ENCODE measurements at places on chromosomes 6 and 20.
A peak's percentile ranks its signal among the peaks of the same experiment; 100 is the strongest.

GRCh38 chr20:32437391-32438074 is 79.4 kb downstream of the ASXL1 start:
- no peak overlapping the region for H3K27ac ChIP-seq
- ATAC-seq: no peak
- H3K27me3 ChIP-seq: no peaks in the 10 kb centered on the region
- peaks cover 76% of the 10 kb centered on the region for H3K36me3 ChIP-seq
- peaks cover 20% of the 10 kb centered on the region for H3K4me1 ChIP-seq

DNA sequence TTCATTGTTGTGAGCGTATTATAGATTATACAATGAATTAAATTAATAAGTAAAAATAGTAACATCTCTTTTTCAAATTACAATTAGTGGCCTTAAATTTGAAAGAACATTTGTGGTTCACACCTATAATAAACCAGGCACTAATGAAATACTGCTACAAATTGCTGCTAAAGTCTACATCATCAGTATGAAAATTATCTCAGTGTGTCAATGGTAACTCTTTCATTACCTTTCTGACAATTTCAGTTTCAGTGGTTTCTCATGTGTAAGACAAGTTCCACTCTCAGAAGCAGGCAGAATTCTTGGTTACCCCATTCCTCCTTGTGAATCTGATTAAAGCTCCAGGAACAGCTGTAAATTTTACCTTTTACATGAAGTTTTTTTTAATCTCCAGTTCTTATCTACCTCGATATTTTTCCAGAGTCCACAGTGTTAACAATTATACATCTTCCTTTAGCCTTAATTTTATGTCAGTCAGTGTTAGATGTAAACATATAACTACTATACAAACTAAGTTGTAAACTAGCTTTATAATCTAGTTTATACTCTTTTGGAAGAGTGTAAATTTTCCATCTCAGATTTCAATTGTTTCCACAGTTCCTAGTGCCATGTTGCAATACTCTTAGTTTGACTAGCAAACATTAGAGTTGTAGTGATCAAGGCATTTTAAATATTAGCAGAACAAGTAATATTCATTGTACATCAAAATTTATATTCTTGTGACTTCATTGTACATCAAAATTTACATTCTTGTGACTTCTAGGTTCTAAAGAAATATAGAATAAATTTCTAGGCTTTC is 1038.4 kb downstream of the EPHA7 start:
- H3K27ac ChIP-seq: no peak overlapping the region
- no peaks in the 10 kb centered on the region for H3K4me1 ChIP-seq
- no peak overlapping the region for H3K4me3 ChIP-seq
- H3K36me3 ChIP-seq: no peaks in the 10 kb centered on the region

- ATAC-seq: no peak
- H3K27ac ChIP-seq: no peak overlapping the region
- H3K4me3 ChIP-seq: no peak overlapping the region
- peaks cover 57% of the 10 kb centered on the region for H3K36me3 ChIP-seq
- H3K4me1 ChIP-seq: no peaks in the 10 kb centered on the region
Measured at GRCh38 chr6:28323813-28324424, 12.0 kb downstream of the ZSCAN31 start.

DNA sequence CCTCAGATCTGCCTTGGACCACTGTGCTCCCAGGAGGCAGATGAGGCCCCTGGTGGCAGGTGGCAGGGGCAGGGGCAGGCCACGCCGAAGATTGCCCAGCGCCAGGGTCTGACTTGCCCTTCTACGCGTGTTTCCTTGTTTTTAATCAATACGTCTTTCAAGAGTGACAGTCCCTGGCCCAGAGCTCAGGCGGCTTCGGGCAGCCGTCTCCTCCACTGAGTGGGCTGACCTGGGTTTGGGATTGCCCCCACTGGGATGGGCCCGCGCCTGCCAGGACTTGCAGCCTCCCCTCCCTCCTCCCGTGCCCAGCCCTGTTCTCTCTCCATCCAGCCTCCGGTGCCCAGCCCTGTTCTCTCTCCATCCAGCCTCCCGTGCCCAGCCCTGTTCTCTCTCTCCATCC is 21.2 kb downstream of the FRMD1 start:
- no peak for ATAC-seq
- H3K27ac ChIP-seq: no peak overlapping the region
- H3K4me3 ChIP-seq: no peak overlapping the region
- H3K4me1 ChIP-seq: no peaks in the 10 kb centered on the region
- H3K27me3 ChIP-seq: no peaks in the 10 kb centered on the region
- no peaks in the 10 kb centered on the region for H3K36me3 ChIP-seq

GRCh38 chr20:34622821-34623451 is 54.0 kb downstream of the PIGU start:
- no peaks in the 10 kb centered on the region for H3K27me3 ChIP-seq
- no peak overlapping the region for H3K4me3 ChIP-seq
- ATAC-seq: peak; percentile 47
- peaks cover 41% of the 10 kb centered on the region for H3K36me3 ChIP-seq

- H3K27ac ChIP-seq: no peak overlapping the region
- H3K4me3 ChIP-seq: no peak overlapping the region
- ATAC-seq: no peak
- no peaks in the 10 kb centered on the region for H3K36me3 ChIP-seq
- no peaks in the 10 kb centered on the region for H3K4me1 ChIP-seq
Measured at GRCh38 chr20:20808016-20808415, 95.6 kb upstream of the RALGAPA2 start.

DNA sequence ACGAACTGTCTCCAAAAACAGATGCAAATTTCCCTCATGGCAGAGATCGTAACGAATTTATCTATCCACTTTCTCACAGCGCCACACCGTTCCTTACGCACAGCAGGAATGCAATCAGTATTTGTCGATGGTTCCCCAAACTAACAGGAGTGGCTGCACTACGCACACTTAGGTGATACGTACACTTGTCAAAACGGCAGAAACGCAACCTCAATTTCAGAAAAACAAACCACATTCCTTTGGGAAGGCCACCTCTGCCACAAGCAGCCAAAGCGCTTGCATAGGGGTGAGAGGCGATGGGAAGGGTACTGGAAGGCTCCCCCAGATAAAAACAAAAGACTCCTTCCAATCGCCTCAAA is 638 bp downstream of the MDN1 start:
- peaks cover 42% of the 10 kb centered on the region for H3K4me1 ChIP-seq
- no peaks in the 10 kb centered on the region for H3K36me3 ChIP-seq
- no peaks in the 10 kb centered on the region for H3K27me3 ChIP-seq
- H3K4me3 ChIP-seq: peak overlapping the region; percentile 91
- peak; percentile 55 for ATAC-seq

DNA sequence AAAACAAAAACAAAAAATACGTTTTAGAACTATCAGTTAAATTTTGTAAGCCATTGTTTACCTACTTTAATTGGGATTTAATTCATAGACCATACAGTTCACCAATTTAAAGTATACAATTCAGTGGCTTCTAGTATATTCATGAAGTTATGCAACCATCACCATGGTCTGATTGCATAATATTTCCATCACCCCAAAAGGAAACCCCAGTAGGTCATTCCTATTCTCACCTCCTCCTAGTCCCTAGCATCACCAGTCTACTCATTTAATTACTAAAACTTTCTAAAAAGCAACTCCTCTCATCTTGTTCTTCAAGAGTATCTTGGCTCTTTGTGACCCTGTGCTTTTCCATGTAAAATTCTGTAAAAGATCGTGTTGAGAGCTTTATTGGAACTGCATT is 60.2 kb downstream of the ASXL1 start:
- no peak for ATAC-seq
- H3K36me3 ChIP-seq: peaks cover 25% of the 10 kb centered on the region
- H3K4me1 ChIP-seq: peaks cover 42% of the 10 kb centered on the region
- no peaks in the 10 kb centered on the region for H3K27me3 ChIP-seq
- H3K27ac ChIP-seq: no peak overlapping the region
- no peak overlapping the region for H3K4me3 ChIP-seq

DNA sequence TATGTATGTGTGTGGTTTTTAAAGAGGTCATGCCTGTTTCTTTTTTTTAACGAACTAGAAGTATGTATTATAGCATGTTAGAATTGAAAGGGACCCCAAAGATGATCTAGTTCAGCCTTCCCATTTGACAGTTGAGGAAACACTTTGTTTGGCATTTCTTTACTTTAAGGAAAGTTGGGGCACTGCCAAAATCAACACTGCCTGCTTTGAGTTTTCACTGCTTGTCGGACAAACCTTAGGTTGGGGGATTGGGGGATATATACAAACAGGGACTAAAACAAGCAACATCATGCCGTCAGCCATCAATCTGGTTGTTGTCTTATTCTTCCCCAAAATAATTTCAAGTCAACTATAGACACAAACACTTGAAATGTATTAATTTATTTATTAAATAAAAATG is 14.1 kb upstream of the CALHM6 start:
- H3K4me3 ChIP-seq: no peak overlapping the region
- H3K36me3 ChIP-seq: no peaks in the 10 kb centered on the region
- no peaks in the 10 kb centered on the region for H3K27me3 ChIP-seq
- no peak overlapping the region for H3K27ac ChIP-seq
- H3K4me1 ChIP-seq: peaks cover 44% of the 10 kb centered on the region

- H3K27me3 ChIP-seq: no peaks in the 10 kb centered on the region
- H3K27ac ChIP-seq: no peak overlapping the region
- H3K36me3 ChIP-seq: no peaks in the 10 kb centered on the region
Measured at GRCh38 chr6:116966675-116967576, 89.9 kb downstream of the RFX6 start.

GRCh38 chr20:38447931-38448675 is 13.0 kb upstream of the SNHG17 start:
- H3K4me1 ChIP-seq: peaks cover 22% of the 10 kb centered on the region
- H3K4me3 ChIP-seq: peak overlapping the region; percentile 80
- H3K27ac ChIP-seq: peak overlapping the region; percentile 90
- H3K36me3 ChIP-seq: peaks cover 29% of the 10 kb centered on the region
- H3K27me3 ChIP-seq: no peaks in the 10 kb centered on the region
- ATAC-seq: peak; percentile 74

GRCh38 chr6:98039904-98040607 is 757.0 kb upstream of the MMS22L start:
- H3K27me3 ChIP-seq: no peaks in the 10 kb centered on the region
- no peaks in the 10 kb centered on the region for H3K4me1 ChIP-seq
- no peaks in the 10 kb centered on the region for H3K36me3 ChIP-seq
- no peak overlapping the region for H3K27ac ChIP-seq
- H3K4me3 ChIP-seq: no peak overlapping the region
- no peak for ATAC-seq

DNA sequence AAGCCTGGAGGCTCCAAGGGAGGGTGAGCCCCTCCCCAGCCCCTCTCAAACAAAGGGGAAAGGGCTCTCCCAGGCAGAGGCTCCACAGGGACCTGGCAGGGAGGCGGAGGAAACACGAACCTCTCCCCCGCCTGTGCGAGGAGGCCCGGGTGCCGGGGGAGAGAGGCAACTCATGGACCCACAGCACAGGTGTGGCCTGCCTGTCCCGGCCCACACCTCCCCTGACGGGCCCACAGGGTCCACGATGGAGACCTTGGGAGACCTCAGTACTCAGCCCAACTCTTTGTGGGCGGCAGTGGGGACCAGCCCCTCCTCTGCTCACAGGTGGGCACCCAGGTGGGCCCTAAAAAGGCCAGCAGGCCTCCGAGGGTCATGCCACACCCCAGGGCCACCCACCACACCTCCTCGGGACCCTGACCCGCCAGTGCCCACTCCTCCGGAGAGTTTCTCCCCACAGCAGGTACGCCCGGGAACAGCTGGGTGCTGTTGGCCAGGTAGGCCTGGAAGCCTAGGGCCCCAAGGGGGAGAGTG is 12.2 kb downstream of the LAMA5 start:
- no peak overlapping the region for H3K4me3 ChIP-seq
- no peaks in the 10 kb centered on the region for H3K36me3 ChIP-seq
- no peaks in the 10 kb centered on the region for H3K27me3 ChIP-seq
- H3K4me1 ChIP-seq: peaks cover 10% of the 10 kb centered on the region
- no peak for ATAC-seq

GRCh38 chr20:46139908-46140482 is 21.9 kb downstream of the CD40 start:
- H3K27ac ChIP-seq: no peak overlapping the region
- H3K4me3 ChIP-seq: no peak overlapping the region
- H3K36me3 ChIP-seq: no peaks in the 10 kb centered on the region
- ATAC-seq: peak; percentile 37
- H3K27me3 ChIP-seq: peaks cover 75% of the 10 kb centered on the region
- H3K4me1 ChIP-seq: peaks cover 26% of the 10 kb centered on the region

GRCh38 chr6:120826253-120826652 is 508.0 kb downstream of the TBC1D32 start:
- no peaks in the 10 kb centered on the region for H3K36me3 ChIP-seq
- no peaks in the 10 kb centered on the region for H3K27me3 ChIP-seq
- ATAC-seq: no peak
- H3K27ac ChIP-seq: no peak overlapping the region
- H3K4me1 ChIP-seq: no peaks in the 10 kb centered on the region

GRCh38 chr20:12152996-12153395 is 235.3 kb downstream of the BTBD3 start:
- no peak for ATAC-seq
- no peaks in the 10 kb centered on the region for H3K36me3 ChIP-seq

DNA sequence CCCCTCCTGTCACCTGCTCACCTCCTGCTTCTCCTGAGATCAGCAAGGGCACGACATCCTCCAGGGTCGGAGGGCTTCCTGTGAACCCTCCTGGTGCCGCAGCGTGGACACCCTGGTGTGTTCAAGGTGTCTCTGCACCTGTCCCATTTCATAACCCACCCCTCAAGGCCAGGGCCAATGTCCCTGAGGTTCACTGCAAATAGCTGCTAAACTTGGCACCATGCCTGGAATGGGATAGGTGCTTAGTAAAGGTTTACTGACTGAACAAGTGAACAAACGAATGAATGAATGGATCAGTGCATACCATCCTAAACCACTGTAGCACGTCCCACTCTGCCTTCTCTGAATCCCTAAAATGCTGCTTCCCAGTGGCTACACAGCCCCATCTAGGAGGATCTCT is 35.0 kb downstream of the SIRPA start:
- no peak overlapping the region for H3K27ac ChIP-seq
- peaks cover 87% of the 10 kb centered on the region for H3K36me3 ChIP-seq
- no peak overlapping the region for H3K4me3 ChIP-seq
- no peaks in the 10 kb centered on the region for H3K27me3 ChIP-seq
- H3K4me1 ChIP-seq: peaks cover 43% of the 10 kb centered on the region

- no peaks in the 10 kb centered on the region for H3K4me1 ChIP-seq
- H3K27ac ChIP-seq: no peak overlapping the region
- no peaks in the 10 kb centered on the region for H3K27me3 ChIP-seq
- H3K4me3 ChIP-seq: no peak overlapping the region
Measured at GRCh38 chr20:22226849-22227700, 357.3 kb downstream of the FOXA2 start.

- no peak overlapping the region for H3K4me3 ChIP-seq
- H3K27ac ChIP-seq: no peak overlapping the region
- peaks cover 6% of the 10 kb centered on the region for H3K4me1 ChIP-seq
- peaks cover 44% of the 10 kb centered on the region for H3K36me3 ChIP-seq
- H3K27me3 ChIP-seq: no peaks in the 10 kb centered on the region
- no peak for ATAC-seq
Measured at GRCh38 chr6:16157492-16157891, 28.6 kb downstream of the MYLIP start.

GRCh38 chr20:21166801-21167200 is 40.9 kb downstream of the KIZ start:
- no peak for ATAC-seq
- no peaks in the 10 kb centered on the region for H3K27me3 ChIP-seq
- H3K36me3 ChIP-seq: peaks cover 58% of the 10 kb centered on the region
- peaks cover 5% of the 10 kb centered on the region for H3K4me1 ChIP-seq

All from stimulated activated memory B cell treated with anti-CD40 and anti-IgM and Interleukin-4, amounts not matched to agents 10 μg/mL and 1 μg/mL and 100 μg/mL, for 72 hours (primary cell).